ENCODE measurements at places on chromosomes 5 and 9.

DNA sequence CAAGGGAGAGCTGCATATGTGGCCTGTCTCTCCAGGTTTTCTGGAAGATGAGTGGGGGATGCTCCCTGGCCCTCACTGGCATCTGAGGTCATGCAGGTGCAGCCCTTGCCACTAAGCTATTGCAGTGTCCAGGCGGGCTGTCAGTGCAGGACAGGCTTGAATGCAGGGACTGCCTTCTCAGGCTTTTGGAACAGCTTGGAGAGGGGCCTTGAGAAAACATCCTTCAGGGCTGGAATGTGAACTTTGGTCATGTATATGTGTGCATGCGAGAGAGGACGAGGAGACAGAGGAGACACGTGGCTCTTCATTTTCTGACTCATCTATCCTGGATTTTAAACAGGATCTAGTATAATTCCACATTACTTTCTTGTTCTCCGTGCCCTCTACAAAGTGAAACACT, 90.3 kb downstream of the MACROH2A1 start:
- no peaks in the 10 kb centered on the region for H3K36me3 ChIP-seq
- no peak for DNase-seq
- H3K4me3 ChIP-seq: no peak overlapping the region
- no peaks in the 10 kb centered on the region for H3K4me1 ChIP-seq

DNA sequence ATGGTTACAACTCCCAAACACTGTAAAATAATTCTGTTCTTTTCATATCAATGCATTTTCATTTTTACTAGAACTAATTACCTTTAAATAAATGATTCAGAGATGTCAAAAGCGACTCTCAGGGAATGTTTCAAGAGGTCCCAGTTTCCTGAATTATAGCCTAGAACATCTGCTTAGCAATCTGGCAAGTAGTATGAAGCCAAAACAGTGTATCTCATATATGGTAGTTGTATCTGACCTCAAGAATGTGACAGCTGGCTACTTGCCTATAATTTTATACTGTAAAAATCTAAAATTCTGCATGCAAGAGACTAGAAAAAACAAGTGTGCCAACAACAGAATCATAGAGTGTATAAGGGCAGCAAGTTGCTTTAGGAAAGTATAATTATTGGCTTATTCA, 187.7 kb upstream of the POU5F2 start:
- no peaks in the 10 kb centered on the region for H3K27me3 ChIP-seq
- DNase-seq: no peak
- no peak overlapping the region for H3K4me3 ChIP-seq

GRCh38 chr5:65873181-65873750, 53.1 kb upstream of the ERBIN start:
- H3K27me3 ChIP-seq: no peaks in the 10 kb centered on the region
- no peaks in the 10 kb centered on the region for H3K36me3 ChIP-seq
- no peak for DNase-seq
- H3K4me3 ChIP-seq: no peak overlapping the region

GRCh38 chr5:74192606-74193299, 447.8 kb downstream of the ENC1 start:
- no peaks in the 10 kb centered on the region for H3K36me3 ChIP-seq
- H3K27me3 ChIP-seq: no peaks in the 10 kb centered on the region
- DNase-seq: no peak
- H3K4me1 ChIP-seq: no peaks in the 10 kb centered on the region
- H3K4me3 ChIP-seq: no peak overlapping the region
